Esophagus muscularis mucosa (tissue), 4 donors: ENCODE measurements at places on chromosomes 13 and 19. TPM values are rescaled to one million over a fixed set of nuclear protein-coding genes. Genes with fewer than 3 reads are reported as not detected.
A peak's percentile ranks its signal among the peaks of the same experiment; 100 is the strongest.

TMC4 gene
- total RNA-seq, result 0.33 TPM

GRCh38 chr13:51347099-51347498 lies 7.6 kb downstream of the SERPINE3 start:
- H3K4me1 ChIP-seq, result no peaks in the 10 kb centered on the region
- DNase-seq, result no peak
- no peaks in the 10 kb centered on the region for H3K27me3 ChIP-seq
- no peak overlapping the region for H3K4me3 ChIP-seq
- no peak overlapping the region for H3K27ac ChIP-seq

- no peak for DNase-seq
- peaks cover 98% of the 10 kb centered on the region for H3K36me3 ChIP-seq
- no peaks in the 10 kb centered on the region for H3K27me3 ChIP-seq
- H3K4me3 ChIP-seq, result no peak overlapping the region
- H3K4me1 ChIP-seq, result peaks cover 15% of the 10 kb centered on the region
- H3K27ac ChIP-seq, result no peak overlapping the region
These were observed 24.8 kb downstream of the UPF1 start for GRCh38 chr19:18856385-18857126.

GRCh38 chr19:13154911-13155471 lies 4.8 kb downstream of the IER2 start:
- no peaks in the 10 kb centered on the region for H3K36me3 ChIP-seq
- H3K4me1 ChIP-seq, result peaks cover 20% of the 10 kb centered on the region
- peak overlapping the region; percentile 99 for H3K27ac ChIP-seq
- DNase-seq, result peak; percentile 93

DNA sequence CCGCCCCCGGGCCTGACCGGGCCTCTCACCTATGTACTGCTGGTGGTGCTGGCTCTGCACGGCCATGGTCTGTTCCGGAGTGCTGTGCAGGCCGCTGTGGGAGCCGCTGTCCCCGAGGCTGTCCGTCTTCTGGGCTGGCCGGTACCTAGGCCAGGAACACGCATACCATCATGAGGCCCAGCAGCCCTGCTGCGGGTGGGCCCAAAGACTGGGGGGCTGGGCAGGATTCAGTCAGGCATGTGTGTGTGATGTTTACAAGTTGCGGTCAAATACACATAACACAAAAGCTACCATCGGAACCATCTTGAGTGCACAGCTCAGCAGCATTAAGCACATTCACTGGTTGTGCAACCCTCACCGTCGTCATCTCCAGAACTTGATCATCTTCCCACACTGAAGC lies 32.2 kb upstream of the RANBP3 start:
- DNase-seq, result no peak
- H3K4me1 ChIP-seq, result no peaks in the 10 kb centered on the region
- peaks cover 55% of the 10 kb centered on the region for H3K36me3 ChIP-seq
- no peak overlapping the region for H3K4me3 ChIP-seq
- no peaks in the 10 kb centered on the region for H3K27me3 ChIP-seq
- no peak overlapping the region for H3K27ac ChIP-seq

FSD1 gene
- total RNA-seq, result not detected

PSENEN gene
- 48.7 TPM for total RNA-seq

GRCh38 chr13:99385940-99386339 lies 78.7 kb upstream of the GPR183 start:
- H3K27me3 ChIP-seq, result no peaks in the 10 kb centered on the region
- no peaks in the 10 kb centered on the region for H3K36me3 ChIP-seq
- no peak overlapping the region for H3K27ac ChIP-seq
- no peak overlapping the region for H3K4me3 ChIP-seq
- no peak for DNase-seq

DNA sequence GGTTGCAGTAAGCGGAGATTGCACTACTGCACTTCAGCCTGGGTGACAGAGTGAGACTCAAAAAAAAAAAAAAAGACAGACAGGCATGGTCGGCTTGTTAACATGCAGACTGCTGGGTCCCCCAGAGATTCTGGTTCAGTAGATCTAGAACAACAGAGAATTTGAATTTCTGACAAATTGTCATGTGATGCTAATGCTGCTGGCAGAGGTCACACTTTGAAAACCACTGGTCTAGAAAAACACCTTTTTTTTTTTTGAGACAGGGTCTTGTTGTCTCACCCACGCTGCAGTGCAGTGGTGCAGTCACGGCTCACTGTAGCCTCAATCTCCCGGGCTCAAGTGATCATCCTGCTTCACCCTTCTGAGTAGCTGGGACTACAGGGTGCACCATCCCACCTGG lies 7.7 kb upstream of the LRFN3 start:
- DNase-seq, result no peak
- H3K36me3 ChIP-seq, result no peaks in the 10 kb centered on the region
- H3K27ac ChIP-seq, result no peak overlapping the region
- peaks cover 7% of the 10 kb centered on the region for H3K27me3 ChIP-seq
- H3K4me3 ChIP-seq, result no peak overlapping the region
